Activated naive CD4-positive, alpha-beta T cell treated with anti-CD3 and anti-CD28 coated beads, Interleukin-2, amount 50 U/mL, for 72 hours (primary cell): ENCODE measurements at places on chromosomes 13 and 19.

DNA sequence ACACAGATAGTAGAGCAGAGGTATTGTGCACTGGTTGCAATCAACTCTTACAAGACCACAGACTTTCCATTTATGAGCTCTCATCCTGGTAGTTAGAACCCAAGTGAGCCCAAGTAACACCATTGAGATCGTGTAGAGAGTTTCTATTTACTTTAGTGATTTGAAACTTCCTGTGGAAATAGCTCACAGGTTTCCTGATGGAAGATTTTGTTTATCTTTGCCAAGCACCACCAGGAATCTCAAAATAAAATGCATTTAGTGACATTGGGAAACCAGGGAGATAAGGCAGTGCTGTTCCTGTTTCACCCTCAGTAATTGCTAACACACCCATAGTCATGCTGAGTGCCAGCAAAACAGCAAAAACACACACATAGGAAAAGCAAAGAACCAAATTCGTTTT, 102.5 kb downstream of the FLT1 start:
- no peak for DNase-seq

DNA sequence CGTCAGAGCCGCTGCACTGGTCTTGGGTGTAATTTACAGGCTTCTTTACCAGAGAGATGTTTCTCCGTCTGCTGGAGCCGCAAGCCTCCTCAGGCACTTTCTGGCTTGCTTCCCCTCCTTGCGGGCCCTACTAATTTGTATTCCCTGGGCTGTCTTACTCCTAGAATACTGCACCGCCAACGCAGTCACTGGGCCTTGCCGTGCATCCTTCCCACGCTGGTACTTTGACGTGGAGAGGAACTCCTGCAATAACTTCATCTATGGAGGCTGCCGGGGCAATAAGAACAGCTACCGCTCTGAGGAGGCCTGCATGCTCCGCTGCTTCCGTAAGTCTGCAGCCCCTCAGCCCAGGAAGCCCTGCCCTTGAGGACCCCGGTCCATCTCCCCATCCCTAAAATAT, 14.1 kb upstream of the C19orf33 start:
- DNase-seq: no peak

GRCh38 chr13:41605319-41606285, 148.3 kb downstream of the RGCC start:
- no peak for DNase-seq

DNA sequence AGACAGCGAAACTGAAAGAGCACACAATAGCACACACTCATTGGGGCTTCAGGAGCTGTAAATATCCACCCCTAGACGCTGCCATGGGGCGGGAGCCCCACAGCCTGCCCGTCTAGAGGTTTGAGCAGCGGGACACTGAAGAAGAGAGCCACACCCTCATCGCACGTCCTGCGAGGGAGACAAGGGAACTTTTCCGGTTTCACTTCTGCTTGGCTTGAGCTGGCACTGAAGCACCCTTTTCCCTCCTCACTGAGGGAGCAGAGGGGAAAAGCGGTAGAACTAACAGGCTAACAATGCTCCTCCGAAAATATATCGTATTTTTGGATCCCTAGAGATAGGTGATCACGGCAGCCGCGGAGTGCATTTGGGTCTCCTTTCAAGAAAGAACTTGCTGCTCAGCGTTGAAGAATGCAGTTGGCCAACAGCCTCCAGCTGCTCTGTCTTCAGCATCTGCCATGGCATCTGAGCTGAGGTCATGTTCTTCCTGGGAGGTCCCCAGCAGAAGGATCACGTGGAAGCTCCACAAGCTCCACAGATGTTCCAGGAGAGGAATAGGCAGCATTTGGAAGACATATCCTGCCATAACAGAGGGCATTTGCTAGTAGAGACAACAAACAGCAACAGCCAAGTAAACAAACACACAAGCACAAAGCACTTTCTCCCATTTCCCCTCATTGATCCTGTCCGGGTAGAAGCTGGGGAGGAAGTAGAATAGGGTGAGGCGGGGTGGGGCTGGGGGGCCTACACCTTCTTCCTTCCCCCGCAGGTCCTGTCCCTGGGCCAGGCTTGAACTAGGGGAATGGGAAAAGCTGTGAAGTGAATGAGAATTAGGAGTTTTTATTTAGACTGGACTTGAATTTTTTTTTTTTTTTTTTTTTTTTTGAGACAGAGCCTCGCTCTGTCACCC, 44.8 kb upstream of the ALOX5AP start:
- no peak for DNase-seq

DNA sequence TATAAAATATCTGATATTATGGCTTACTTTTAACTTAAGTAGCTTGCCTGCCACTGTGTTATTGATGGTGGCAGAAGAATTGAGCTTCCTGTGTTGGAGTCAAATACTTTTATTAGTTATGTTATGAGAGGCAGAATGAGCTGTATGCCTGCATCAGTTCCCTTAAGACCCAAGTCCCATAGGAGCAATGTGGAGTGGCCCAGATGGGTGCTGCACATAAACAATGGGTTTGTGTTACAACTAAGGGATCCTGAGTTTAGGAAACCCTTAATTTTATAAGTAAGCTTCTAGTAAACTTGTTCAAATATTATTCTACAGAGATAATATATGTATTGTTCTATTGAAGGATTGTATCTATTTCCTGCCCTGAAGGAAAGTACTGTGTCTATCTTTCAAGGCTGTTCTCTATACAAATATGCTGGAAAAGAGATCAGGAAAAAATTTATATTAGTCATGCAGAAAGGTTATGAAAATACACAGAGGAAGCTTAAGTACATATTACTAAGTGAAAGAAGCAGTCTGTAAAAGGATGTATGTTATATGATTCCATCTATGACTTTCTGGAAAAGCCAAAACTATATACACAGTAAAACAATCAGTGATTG, 2018.0 kb upstream of the PCDH20 start:
- DNase-seq: no peak

DNA sequence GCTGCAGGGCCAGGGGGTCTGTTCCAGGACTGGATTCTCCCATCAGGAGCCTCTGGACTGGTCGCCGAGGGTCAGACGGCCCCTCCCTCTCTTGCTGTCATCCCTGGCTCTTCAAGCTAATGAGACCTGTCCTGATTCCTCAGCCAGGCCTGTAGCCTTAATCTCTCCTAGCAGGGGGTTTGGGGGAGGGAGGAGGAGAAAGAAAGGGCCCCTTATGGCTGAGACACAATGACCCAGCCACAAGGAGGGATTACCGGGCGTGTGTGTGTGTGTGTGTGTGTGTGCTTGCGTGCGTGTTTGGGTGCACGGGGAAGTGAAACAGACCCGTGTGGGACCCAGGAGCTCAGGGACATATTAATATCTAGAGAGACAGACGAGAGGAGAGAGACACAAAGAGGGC, 1.9 kb upstream of the CRX start:
- DNase-seq: no peak

GRCh38 chr19:29687897-29688728, 22.9 kb downstream of the PLEKHF1 start:
- DNase-seq: no peak

GRCh38 chr19:2779121-2779740, 3.8 kb downstream of the SGTA start:
- no peak for DNase-seq

DNA sequence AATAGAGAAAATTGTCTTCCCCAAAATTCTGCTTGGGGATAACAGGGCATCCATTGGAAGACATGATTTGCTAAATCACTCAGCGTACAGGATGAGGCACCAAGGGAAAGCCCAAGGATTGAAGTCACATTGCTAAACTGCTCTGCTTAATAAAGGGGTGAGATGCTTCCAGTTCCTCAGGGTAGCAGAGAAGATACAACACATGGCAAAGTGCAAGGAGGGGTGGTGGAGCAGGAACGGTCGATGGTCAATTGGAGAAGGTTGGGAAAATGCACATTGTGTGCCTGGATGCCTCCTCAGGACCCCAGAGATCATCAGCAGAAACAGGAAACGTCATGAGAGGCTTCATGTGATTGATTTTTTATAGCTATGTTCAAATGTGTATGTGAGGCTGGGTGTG, 116.3 kb upstream of the SOX1 start:
- DNase-seq: no peak

DNA sequence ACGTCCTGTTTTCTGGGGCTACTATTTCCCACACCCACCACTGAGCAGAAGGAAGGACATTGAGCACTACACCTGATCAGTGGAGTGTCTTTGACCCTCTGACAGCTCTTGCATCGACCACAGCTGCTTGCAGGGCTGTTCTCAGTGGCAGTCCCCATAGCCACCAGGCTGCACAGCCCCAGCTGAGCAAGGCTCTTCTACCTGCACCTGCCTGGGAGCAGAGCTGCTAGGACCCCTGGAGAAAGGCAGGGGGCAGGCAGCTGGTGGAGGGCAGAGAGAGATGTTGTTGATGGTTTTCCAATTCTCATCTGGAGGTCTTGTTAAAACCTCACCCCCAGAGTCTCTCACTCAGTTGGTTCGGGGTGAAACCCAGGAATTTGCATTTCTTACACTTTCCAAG, 361.8 kb upstream of the ZNF507 start:
- DNase-seq: no peak

DNA sequence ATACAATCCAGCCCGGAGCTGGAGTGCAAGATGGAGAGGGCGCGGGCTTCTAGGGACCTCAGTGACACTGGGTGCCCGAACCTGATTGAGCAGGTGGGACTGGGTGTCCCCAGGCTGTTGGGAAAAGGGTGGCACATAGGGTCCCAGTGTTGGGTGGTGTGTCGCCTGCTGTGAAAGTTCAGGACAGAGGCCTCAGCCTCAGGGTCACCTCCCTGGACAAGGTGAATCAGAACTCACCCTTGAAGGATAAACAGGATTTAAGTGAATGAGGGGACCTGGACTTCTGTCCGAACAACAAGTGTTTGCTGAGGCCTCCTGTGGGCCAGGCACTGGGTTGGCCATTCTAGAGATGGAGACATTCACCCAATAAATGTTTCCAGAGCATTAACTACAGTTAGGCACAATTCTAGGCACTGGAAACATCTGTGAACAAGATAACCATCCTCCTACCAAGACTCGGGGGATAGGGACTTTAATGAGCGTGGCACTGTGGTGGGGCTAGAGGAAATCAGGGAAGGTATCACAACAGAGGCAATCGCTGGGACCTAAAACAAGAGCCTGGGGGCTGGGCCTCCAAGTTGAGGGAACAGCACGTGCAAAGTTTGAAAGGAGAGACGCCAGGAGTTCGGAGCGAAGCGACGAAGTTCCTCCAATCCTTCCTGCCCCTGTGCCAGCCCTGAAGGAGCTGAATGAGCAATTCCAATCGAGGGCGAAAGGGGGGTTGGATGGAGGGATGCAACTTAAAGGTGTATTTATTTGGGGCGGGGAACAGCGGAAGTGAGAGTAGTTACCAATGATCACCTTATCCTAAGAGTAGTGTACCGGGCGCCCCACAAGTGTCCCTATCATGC, 921 bp upstream of the POLD1 start:
- DNase-seq: no peak

DNA sequence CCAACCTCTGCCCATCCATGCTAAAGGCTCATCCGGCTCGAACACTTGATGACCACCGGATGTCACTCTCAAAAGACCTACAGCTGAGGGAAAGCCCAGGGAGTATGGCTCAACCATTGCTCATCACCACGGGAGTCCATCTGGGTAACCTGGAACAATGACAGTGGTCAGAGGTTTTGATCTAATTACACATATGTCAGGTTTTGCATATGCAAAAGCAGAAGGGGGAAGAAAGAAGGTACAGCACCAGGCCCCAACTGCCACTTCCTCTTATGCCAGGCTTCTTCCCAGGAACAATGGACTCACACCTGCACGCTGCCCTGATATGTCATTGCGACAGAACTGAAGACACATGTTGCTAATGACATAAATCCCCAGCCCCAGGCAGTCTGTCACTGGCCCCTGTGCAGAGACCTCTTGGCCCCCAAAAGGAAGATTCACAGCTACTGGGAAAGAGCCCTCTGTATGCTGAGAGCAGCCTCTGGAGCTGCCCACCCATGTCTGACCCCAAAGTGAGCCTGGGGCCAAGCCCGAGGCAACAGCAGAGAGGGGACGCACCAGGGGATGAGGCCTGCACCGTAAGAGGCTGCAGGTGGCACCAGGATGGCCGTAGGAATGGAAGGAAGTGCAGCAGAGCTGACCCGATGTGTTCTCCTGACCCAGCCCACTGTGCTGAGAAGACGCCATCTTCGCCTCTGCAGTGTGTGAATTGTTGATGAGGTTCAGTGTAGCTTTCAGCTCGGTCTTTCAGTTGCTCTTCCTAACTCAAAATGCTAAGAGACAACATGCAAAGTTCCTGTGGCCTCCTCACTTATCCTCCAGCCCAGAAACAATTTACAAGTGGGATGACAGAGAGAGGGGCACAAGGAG, 26.3 kb downstream of the EPS15L1 start:
- no peak for DNase-seq

DNA sequence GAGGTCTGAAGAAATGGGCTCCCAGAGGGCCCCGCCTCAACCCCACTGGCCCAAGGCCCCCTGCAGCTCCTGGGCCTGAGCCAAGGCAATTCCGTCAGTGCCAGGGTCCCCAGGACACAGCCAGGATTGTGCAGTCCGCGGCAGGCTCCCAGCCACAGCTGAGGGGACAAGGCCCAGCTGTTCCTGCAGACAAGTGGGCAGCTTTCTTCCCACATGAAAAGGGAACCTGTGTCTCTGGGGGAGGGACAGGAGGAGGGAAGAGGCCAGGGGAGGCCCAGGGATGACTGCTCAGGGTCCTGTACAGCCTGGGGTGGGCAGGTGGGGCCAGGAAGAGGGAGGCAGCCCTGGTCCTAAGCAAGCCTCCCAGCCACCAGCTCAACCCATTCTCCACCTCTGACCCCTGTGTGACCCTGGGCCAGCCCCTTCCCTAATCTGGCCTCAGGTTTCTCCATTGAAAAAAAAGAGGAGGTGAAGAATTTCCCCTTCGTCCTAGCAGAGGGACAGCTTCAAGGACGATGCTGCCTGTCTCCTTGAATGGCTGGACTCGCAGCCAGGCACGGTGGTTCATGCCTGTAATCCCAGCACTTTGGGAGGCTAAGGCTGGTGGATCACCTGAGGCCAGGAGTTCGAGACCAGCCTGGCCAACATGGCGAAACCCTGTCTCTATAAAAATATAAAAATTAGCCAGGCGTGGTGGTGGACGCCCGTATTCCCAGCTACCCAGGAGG, 20.5 kb upstream of the VSTM2B start:
- DNase-seq: no peak

DNA sequence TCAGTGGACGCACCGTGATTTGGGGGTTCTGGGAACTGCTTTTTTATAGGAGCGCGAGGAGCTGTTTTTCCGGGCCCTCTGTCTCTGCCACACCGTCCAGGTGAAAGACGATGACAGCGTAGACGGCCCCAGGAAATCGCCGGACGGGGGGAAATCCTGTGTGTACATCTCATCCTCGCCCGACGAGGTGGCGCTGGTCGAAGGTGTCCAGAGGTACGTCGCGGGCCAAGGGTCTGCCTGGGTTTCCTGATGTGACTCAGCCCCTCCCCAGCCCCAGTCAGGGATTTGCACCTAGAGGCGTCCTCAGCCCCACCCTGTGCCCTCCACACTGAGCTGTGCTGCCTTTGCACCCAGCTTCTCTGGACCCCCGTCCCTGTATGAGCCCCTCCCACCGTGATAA, 136.2 kb upstream of the MCF2L start:
- DNase-seq: no peak

DNA sequence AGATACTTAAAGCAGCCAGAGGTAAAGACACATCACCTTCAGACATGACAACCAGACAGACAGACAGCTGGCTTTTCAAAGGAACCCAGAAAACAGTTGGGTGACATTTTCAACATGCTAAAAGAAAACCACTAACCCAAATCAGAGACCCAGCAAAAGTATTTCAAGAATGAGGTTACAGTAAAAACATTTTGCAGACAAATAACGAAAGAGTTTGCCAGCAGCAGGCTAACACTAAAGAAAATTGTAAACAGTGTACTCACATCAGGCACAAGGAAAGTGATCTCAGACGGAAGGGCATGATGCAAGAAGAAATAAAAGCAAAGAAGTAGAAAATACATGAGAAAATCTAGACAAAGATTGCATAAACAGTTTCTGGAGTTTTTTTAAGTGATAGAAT, 46.4 kb downstream of the AP1M1 start:
- no peak for DNase-seq
